ENCODE measurements at places on chromosomes 1 and 21.

DNA sequence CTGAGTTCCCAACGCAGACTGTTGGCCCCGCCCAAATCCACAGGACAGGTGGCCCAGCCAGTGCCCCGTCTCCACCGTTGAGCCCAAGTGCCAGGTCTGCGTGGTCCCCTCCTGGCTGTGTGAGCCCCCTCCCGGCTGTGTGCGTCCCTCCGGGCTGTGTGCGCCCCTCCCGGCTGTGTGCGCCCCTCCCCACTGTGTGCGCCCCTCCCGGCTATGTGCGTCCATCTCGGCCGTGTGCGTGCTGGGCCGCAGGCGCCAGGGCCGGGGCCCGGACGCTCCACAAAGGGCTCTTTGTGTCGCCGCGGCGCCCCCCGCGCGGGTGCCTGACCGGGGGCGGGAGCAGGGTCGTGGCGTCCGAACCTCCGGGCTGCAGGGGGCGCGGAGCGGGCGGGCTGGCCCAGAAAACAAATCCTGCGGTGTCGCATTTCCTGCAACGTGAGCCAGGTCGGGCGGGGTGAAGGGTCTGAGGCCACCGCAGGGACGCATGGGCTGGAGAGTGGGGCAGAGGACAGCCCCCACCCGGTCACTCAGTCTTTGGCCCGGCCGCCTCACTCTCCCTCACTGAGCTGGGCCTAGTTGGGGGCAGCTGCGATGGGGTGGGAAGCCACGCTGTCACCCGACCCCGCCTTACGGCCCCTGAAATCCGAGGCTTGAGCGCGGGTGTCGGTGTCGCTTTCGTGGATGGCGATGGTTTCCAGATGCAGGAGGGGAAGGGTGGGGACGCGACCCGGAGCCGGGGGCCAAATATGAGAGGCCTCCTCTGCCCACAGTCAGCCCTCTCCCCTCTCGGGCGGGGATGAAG lies 18.8 kb downstream of the TNFRSF25 start:
- no peak for DNase-seq

DNA sequence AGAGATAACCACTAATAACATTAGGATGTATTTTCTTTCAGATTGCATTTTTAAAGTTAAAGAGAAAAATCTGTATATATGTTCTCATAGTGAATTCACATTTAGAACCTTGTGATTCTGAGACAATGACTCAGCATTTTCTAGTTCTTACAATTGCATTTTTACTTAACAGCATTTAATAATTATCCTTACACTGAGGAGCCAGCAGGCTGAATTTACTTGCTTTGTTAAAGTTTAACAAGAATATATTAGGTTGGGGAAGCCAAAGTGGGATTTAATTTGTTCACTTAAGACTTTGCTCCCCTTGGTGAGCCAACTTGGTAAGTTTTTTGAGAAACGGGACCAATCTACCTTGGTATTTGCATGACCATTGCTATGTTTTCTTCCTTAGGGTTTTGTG lies 4.5 kb downstream of the PATJ start:
- no peak for DNase-seq

GRCh38 chr1:173212952-173213491 lies 5.9 kb upstream of the TNFSF4 start:
- DNase-seq: no peak

DNA sequence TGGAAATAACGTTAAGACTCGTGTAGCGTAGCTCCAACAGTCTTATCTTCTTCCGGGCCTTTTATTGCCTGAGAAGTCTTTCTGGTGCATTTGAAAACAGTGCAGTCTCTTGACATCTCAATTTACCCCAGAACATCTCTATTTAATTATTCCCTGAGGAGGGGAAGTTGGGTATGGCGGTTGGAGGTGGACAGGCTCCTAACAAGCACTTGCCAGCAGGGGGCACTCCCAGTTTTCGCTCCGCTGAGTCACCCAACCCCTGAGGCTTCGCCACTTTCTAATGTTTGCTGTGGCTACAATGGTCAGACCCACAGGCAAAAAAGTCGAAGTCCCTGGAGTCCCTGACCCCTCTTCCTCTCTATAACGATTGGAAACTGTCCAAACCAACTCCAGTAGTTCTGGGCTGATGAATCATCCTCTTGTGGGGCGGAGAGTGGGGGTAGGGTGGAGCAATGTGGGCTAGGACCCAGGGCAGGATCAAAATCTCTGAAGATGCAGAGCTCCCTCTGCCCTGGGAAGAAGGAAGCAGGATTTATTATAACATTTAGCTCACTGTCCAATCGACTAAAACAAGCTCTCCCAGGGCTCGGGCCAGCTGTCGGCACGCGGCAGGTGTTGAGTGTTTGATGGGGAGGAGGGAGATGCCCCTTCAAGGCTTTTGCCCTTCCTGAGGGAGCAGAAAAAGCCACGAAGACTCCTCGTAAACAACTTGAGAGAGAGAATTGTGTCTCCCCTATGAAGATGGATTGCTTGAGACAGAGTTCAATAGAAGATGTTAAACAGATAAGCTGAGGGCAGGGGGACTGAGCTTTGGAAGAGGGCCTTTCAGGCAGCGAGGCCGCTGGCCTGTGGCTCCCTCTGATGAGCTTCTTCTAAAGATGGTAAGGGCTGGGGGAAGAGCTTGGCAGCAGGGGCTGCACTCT lies 85.7 kb downstream of the BRINP2 start:
- no peak for DNase-seq

GRCh38 chr1:230011333-230012092 lies 55.5 kb upstream of the GALNT2 start:
- DNase-seq: no peak

DNA sequence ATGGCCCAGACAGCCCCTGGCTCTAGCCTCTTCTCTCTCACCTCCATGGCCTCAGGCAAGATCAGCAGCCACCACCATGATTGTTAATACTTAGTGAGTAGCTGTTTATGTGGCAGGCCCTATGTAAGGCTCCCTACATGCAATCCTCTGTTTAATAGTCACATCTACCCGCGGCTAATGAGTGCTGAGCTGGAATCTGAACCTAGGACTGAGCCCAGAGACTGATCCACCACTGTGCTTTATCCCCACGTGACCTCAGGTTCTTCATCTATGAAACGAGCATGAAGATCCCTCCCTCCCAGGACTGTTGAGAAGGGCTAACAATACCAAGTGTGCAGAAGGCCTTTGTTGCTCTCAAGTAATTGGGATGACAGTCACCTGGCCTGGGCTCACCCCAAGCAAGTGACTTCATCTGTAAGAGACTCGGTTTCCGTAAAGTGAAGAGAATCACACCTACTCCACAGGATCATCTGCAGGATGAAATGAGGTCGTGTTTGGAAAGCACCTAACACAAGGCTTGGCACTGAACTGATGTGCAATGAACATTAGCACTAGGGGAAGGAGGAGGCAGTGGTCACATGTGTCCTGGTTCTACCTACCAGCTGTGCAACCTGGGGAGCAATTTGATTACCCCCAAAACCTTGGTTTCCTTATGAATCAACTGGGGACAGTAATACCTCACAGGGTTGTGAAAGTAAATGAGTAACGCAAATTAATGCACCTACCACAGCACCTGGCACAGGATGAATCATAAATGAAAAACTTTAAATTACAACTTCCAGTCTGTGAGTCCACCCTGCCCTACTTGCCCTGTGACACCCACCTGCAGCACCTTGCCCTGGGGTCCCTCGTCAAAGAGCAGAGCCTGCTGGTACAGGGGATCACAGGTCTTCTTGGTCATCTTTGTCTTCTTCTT lies 37.2 kb downstream of the RIMS3 start:
- no peak for DNase-seq

DNA sequence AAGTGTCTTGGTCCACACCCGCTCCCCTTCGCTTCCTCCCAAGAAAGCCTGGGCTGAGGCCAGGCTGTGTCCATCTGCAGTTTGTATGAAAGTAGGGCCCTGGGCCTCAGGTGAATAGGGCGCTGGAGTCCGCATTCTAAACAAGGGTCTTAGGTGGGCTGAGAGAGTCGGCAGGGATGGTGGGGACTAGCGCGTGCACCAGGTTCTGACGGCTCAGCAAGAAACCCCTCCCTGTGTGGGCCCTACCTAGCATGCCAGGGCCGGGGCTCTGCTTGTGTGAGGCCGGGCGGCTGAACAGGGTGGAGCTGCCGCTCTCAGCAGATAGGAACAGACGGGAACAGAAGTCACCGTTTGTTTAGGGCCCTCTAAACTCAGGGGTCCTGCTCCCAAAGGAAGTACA lies 1.7 kb downstream of the ACTRT2 start:
- DNase-seq: no peak

DNA sequence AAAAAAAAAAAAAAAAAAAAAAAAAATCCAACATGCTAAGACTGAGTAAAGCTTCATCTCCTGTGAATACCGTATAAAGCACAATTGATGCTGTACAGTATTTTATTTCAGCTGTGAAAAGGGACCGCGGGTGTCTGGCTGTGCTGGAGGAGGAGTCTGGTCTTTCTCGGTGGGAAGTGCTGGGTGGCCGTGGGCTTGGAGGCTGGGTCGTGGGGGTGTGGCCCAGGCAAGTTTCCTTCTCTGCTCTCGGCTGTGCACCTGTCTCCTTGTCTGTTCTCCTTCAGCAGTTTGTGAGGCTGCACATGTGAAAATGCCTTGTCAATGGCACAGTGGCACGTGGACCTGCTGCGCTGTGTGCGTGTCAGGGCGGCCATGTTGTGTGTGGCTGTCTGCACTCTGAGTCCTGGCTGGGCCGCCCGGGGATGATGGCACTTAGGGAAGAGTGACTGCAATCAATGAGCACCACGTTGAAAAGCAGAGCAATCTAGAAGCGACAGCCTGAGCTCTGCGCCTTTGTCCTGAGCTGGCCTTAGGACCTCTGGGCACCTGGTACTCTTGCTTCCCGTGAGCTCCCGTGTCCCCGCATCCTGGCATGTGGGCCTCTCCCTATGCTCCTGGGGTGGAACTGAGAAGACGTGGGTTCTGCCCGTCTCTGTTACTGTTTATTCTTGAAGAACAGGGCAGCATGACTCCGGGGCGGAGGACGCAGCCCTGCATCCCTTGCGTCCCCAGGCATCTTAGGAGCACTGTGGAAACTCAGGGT lies 14.5 kb downstream of the AGPAT3 start:
- DNase-seq: no peak

GRCh38 chr1:39640861-39641260 lies 1.4 kb upstream of the HEYL start:
- no peak for DNase-seq

GRCh38 chr1:1185101-1185765 lies 11.6 kb downstream of the TTLL10 start:
- no peak for DNase-seq

- no peak for DNase-seq
These were observed at the start of gene DOP1B for GRCh38 chr21:36156815-36157670. TSS of gene DOP1B (plus strand) at chr21:36156824. CDS start at chr21:36164734, 7,910 bp downstream.

GRCh38 chr1:117209094-117209493 lies 1.6 kb downstream of the VTCN1 start:
- no peak for DNase-seq

- DNase-seq: no peak
These were observed 67.5 kb downstream of the NVL start for GRCh38 chr1:224262373-224263054.

GRCh38 chr1:79966438-79966837 lies 959.9 kb upstream of the ADGRL4 start:
- DNase-seq: no peak

Measured in BJ (cell line).